ENCODE measurements at places on chromosomes 1 and 21.

- DNase-seq: peak; percentile 2
Observed at GRCh38 chr1:184461321-184461720, 74.5 kb downstream of the C1orf21 start.

DNA sequence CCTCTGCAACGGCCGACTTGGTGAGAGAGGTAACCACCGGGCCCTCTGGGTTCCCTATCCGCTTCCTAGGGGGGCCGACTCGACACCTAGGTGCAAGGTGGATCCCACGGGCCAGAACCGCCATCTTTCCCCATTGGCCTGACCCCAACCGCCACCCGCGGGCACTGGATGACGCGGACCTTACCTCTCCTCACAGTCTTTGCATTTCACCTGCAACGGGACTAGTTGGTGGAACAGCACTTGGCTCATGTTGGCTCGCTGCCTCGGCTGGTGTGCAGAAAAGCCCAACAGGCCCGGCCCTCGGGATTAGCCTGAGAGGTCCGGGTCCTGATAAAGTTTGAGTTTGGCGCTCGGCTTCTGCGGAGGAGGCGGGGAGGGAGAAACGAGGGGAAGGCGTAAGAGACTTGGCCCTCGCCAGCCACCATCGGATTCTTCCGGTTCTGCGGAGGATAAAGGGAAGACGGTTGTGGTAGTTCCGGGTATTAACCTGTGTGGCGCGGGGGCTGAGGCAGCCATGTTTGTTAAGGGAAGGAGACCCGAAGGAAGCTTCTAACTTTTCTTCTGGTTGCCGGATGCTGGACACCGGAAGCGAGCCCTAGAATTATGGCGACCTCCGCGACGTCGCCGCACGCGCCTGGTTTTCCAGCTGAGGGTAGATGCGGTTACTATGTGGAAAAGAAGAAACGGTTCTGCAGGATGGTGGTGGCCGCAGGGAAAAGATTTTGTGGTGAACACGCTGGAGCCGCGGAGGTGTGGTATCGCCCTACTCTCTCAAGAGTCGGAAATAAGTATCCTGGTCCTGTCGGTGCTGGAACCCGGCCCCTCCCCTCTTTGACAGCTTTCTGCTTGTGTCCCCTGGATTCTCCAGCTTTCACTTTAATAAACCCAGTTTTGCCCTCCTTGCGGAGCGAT, at the start of the genes SASS6 and TRMT13:
Gene SASS6 (minus strand): TSS at position 365 of the 912 bp plus-strand sequence. CDS start 116 bp downstream, at position 249.
Gene TRMT13 (plus strand): TSS at position 598 of the 912 bp plus-strand sequence. CDS start 6 bp downstream, at position 604.
- DNase-seq: peak; percentile 99

GRCh38 chr21:44418876-44419230, 36.5 kb upstream of the LRRC3 start:
- no peak for DNase-seq

DNA sequence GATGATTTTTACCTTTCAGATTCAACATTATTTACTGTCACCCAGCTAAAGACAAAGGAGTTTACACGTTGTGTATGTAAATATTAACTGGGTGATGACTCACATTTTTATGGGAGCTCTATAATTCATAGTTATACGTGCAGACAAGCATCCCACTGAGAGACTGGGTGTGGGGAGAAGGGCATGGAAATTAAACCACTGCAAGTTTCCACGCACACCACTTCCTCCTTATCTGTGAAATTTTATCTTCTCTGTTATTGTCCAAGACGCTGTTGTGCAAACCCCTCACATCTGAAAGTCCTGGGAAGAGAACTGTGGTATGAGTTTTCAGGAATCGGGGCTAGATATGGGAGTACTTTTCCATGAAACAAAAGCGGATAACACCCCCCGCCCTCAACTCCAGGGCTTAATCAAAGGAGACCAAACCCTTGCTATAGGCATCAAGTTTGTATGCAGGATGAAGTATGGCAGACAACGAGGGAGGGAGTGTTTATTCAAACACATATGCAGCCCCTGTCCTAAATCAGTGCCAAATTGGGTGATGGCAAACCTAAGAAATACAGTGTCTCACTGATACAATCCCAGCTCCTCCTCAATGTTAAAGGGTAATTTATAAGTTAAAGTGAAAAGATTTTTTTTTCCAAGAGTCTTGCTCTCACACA, 23.3 kb upstream of the DPT start:
- no peak for DNase-seq

DNA sequence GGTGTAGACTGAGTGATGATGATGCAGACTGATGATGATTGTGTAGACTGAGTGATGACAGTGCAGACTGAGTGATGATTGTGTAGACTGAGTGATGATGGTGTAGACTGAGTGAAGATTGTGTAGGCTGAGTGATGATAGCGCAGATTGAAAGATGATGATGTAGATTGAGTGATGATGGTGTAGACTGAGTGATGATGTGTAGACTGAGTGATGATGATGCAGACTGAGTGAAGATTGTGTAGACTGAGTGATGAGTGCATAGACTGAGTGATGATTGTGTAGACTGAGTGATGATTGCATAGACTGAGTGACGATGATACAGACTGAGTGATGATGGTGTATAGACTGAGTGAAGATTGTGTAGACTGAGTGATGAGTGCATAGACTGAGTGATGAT, 28.7 kb downstream of the FAM89A start:
- no peak for DNase-seq

- DNase-seq: no peak
Observed at GRCh38 chr1:115170961-115171392, 81.7 kb upstream of the TSPAN2 start.

DNA sequence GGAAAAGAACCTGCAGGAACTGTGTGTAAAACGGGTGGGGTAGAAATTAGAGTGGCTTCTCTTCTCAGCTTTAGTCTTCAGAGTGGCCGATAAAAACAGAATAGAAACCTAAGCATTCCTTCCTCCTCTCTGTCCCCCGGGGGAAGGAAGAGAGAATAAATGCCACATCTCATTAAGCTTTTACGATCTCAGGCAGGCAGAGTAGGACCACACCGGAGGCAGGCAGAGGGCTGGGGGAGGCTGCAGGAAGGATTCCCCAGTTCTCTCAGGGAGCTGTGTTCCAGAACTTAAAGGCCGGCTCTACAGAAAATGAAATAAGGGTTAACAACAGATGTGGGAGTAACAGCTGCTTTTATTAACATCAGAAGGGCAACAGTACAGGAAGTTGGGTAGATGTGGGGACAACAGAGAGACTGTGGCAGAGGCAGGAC, 24.5 kb upstream of the MEF2D start:
- no peak for DNase-seq
